ENCODE measurements at places on chromosomes 6 and 20.

DNA sequence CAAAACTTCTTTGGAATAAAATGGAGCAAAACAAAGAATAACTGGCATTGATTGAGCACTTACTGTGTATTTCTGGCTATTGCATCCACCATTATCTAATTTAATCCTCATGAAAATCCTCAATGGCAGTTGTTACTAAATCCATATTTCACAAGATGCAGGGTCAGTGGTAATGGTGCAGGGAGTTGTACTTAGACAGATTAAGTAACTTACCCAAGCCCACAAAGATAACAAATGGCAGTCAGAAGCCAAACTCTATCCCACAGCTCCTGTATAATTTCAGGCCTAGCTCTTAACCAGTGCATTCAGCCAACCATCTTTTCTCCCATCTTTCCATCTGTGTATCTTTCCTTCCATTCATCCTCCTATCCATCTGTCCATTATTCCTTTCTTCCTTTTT is 29.3 kb upstream of the SSTR4 start:
- H3K4me3 ChIP-seq, result no peak overlapping the region
- no peaks in the 10 kb centered on the region for H3K36me3 ChIP-seq
- no peaks in the 10 kb centered on the region for H3K27me3 ChIP-seq
- H3K4me1 ChIP-seq, result no peaks in the 10 kb centered on the region
- no peak for DNase-seq

GRCh38 chr6:89952105-89952671 is 57.9 kb downstream of the GJA10 start:
- H3K4me3 ChIP-seq, result no peak overlapping the region
- no peak for DNase-seq
- H3K27me3 ChIP-seq, result no peaks in the 10 kb centered on the region
- H3K36me3 ChIP-seq, result no peaks in the 10 kb centered on the region
- no peaks in the 10 kb centered on the region for H3K4me1 ChIP-seq
- H3K27ac ChIP-seq, result no peak overlapping the region

GRCh38 chr6:139711804-139712585 is 337.5 kb upstream of the CITED2 start:
- DNase-seq, result no peak
- H3K27ac ChIP-seq, result no peak overlapping the region
- no peaks in the 10 kb centered on the region for H3K27me3 ChIP-seq
- H3K4me3 ChIP-seq, result no peak overlapping the region

DNA sequence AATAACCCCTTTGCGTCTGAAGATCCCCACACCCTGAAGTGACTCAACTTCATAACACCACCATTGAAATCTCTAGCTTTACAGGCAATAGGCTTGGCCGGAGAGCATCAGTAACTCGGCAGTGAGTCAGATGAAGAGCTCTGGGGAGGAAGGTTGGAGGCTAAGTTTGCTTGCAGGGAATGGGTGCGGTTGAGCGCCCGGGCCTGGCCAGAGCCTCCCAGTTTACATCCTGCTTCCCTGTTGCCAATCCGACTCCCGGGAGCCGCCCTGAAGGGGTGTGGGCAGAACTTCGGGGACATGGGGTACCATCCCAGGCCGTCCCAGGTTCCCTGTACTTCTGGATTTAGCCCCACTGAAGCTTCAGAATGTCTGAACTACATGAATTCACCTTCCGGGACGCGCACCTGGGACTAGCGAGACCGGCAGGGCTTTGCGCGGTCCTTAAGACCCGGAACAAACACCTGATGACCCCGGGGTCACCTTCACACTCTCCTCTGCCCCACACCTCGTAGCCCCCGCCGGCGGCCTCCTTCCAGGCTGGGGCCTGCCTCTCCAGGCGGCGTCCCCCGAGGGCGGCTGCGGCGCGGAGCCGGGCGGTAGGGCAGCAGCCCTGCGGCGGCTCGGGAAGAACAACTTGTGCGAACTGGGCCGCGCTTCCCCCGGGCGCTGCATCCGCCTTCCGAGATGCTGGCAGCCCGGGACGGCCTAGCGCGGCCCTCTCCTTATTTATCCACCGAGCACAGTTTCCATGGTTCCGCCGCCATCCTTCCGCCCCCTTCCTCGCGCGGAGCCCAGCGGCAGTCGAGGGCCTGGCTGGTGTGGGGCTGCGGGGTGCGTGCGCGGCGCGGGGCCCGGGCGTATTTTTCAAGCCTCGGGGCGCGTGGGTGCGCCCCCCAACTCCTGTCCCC is 56.6 kb upstream of the RREB1 start:
- no peaks in the 10 kb centered on the region for H3K36me3 ChIP-seq
- peak overlapping the region; percentile 70 for H3K4me3 ChIP-seq
- H3K4me1 ChIP-seq, result peaks cover 17% of the 10 kb centered on the region
- peak; percentile 78 for DNase-seq

DNA sequence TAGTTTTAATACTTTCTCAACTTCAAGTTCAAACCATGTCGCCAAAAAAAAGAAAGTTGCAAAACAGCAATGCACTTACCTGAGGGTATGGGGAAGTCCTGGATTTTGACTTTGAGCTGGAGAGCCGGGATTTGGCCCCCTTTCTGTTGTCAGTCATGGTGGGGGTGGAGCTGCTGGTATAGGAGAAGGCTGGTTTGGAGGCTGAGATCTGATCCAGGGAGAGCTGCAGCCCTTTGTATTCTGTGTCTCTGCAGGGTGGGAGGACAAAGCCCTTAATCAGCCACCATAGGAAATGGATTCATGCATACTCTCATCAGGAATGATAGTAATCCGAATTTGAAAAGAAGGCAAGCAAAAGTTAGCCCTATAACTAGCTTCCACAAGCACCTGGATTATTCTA is 44.0 kb downstream of the SIM1 start:
- H3K36me3 ChIP-seq, result no peaks in the 10 kb centered on the region
- H3K4me3 ChIP-seq, result no peak overlapping the region
- H3K27me3 ChIP-seq, result no peaks in the 10 kb centered on the region

GRCh38 chr6:10413850-10414738 is 780 bp downstream of the TFAP2A start:
- DNase-seq, result no peak
- H3K36me3 ChIP-seq, result no peaks in the 10 kb centered on the region
- H3K27me3 ChIP-seq, result peaks cover 96% of the 10 kb centered on the region
- peaks cover 42% of the 10 kb centered on the region for H3K4me1 ChIP-seq
- peak overlapping the region; percentile 17 for H3K4me3 ChIP-seq

GRCh38 chr6:116561377-116562018 is 7.9 kb downstream of the CALHM4 start:
- H3K4me3 ChIP-seq, result no peak overlapping the region
- H3K27ac ChIP-seq, result no peak overlapping the region
- peaks cover 4% of the 10 kb centered on the region for H3K4me1 ChIP-seq
- no peaks in the 10 kb centered on the region for H3K27me3 ChIP-seq
- DNase-seq, result peak; percentile 70
- H3K36me3 ChIP-seq, result no peaks in the 10 kb centered on the region

GRCh38 chr6:166736634-166737033 is 109.6 kb upstream of the RPS6KA2 start:
- H3K4me1 ChIP-seq, result no peaks in the 10 kb centered on the region
- no peak overlapping the region for H3K27ac ChIP-seq
- H3K27me3 ChIP-seq, result no peaks in the 10 kb centered on the region
- H3K36me3 ChIP-seq, result no peaks in the 10 kb centered on the region
- no peak for DNase-seq
- no peak overlapping the region for H3K4me3 ChIP-seq

All from lower lobe of right lung (tissue), 2 donors.